ENCODE measurements at places on chromosomes 12 and 14.

GRCh38 chr12:108400056-108400455 is 60.9 kb upstream of the CMKLR1 start:
- no peak for DNase-seq

- DNase-seq: no peak
These were observed 611 bp upstream of the SIX6 start for GRCh38 chr14:60508363-60508706.

DNA sequence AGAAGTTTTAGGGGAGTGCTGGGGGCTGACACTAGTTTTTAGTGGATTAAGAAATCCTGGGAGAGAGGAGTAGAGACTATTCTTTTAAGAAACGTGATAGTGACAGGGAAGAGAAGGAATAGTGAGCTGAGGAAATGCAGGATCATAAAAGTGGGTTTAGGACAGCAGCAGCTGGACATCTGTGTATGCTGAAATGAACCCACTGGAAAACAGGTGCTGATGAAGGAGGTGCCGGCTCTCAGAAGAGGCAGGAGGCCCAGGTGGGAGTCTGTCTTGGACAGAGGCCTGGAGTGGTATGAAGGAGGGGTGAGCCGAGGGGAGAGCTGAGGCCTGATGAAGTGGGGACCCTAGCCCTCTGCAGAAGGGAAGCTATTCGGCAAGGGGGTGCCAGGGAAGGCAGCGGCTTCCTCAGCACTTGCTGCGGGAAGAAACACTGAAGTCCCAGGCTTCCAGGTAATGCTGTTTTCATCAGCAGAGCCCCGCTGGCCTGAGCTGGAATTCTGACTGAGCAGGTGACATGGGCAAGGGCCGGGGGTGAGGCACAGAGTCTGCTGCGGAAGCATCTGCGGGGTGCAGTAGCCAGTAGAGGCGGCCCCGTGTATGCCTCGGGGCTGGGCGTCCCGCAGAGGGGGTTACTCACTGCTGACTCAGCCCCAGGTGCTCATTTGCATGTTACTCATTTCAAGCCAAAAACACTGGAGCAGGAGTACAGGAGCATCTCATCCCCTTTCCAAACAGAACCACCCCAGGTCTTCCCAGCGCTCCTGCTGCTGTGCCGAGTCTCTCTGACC is 89.7 kb downstream of the TMCC3 start:
- DNase-seq: peak; percentile 3

- DNase-seq: peak; percentile 67
These were observed 53.3 kb downstream of the RBM19 start for GRCh38 chr12:113912760-113913329.

DNA sequence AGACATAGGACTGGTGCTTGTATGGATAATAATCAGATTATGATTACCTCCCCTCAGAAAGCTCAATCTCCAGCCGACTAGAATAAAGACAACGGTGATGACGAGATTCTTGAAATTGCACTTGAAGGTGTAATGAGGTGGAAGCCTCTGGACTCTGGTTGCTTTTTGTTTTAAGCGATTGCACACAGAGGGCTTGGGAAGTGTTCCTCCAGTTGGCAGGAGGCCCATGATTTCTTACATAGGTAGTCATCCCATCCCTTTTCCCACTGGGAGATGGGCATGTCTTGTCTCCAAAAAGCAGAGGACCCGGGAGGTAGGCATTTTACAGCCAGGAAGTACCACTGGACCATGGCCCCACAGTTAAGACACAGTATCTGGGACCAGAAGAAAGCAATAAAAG is 165.7 kb upstream of the FKBP4 start:
- DNase-seq: no peak

GRCh38 chr12:4116251-4117111 is 157.1 kb upstream of the CCND2 start:
- DNase-seq: peak; percentile 86
